CD4-positive, alpha-beta T cell treated with Interleukin-2 at 100 ng/mL for 4 hours (primary cell): ENCODE measurements at places on chromosomes 7 and 10.
A peak's percentile ranks its signal among the peaks of the same experiment; 100 is the strongest.

- no peak for DNase-seq
These were observed 131.5 kb upstream of the LAMB4 start for GRCh38 chr7:108261560-108262255.

GRCh38 chr10:14667781-14668180 is 106.9 kb downstream of the FAM107B start:
- no peak for DNase-seq

- DNase-seq, result no peak
These were observed 39.7 kb downstream of the TES start for GRCh38 chr7:116249969-116250553.

- DNase-seq, result no peak
These were observed 50.6 kb upstream of the STEAP4 start for GRCh38 chr7:88357294-88357693.

DNA sequence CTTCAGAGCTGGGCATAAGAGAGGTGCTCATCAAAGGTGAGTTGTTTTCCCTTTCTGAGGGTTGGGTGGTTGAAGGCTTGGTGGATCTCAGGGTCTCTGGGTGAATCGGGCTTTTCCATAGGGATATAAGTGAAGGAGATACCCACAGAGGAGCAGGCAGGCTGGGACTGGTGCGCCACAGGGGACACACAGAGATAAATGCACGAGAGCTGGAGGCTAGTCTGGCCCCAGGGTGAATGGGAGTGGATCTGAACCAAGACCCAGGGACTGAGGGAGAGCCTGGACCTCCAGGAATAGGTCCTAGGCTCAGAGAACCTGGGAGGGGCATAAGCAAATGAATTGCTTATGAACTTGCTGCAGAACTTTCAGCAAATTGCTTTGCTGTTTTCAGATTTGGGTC is 61.5 kb downstream of the LRRC18 start:
- DNase-seq, result no peak

- no peak for DNase-seq
These were observed 36.8 kb downstream of the WIPF3 start for GRCh38 chr7:29843093-29843492.

DNA sequence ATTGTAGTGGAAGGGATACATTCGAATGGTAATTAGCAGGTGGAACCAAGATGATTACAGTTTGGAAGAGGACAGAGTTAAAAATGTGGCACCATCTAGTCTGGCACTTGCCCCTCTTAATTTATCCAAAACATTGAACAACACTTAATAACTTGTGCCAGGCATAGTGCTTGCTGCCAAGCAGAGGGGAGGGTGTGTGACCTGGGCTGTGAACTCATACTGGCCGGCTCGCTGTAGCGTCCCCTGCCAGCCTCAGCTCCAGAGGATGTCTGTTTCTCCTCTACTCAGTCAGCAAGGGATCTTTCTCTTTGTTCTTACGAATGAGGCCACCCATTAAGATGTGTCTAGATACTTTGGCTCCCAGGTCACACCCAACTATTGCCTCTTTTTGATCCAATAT is 179.4 kb upstream of the INHBA start:
- DNase-seq, result no peak

GRCh38 chr7:50679218-50680007 is 103.3 kb downstream of the GRB10 start:
- DNase-seq, result peak; percentile 62
